GM04503 (cell line): ENCODE measurements at places on chromosomes 2 and 18.

- DNase-seq, result no peak
Measured at GRCh38 chr2:216084547-216084946, 2.8 kb downstream of the TMEM169 start.

DNA sequence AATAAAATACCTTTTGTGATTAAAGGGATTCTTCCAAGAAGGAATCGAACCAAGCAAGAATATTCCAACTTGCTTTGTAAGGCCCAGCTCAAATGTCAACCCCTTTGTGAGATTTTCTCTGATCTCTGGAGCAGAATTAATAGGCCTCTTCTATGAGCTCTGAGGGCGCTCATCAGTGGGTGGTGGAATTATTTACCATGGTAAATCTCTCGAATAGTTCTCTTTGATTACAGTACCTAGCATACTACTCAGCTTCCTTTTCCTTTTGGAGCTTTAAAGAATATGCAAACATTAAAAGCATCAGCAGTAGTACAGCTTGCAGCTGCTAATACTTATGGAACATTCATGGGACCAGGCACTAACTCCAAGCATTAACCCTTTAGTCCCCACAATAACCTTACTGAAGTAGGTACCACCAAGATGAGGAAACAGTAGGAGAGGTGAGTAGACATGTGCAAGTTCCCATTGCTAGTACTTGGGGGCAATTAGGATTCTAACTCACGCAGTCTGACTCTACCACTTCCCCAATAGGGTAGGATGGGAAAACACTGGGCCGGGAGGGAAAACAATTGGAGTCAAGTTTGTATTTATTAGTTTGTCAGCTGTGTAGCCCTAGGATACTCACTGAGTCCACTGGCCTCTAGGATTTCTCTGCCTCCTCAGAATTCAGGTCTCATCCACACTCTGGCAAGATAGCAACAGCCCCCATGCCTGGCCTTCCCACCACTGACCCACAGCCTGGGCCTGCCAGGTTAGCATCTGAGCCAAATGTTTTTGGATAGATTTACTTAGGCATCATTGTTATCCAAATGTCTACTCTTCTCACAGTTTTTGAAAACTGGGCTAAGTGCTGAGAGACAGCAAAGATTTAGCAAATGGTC, 21.7 kb downstream of the ADD2 start:
- no peak for DNase-seq

- DNase-seq, result peak; percentile 86
Measured at GRCh38 chr2:178241844-178242551, 47.7 kb downstream of the OSBPL6 start.

- DNase-seq, result no peak
Measured at GRCh38 chr2:52454962-52455361, 1312.6 kb upstream of the CHAC2 start.

DNA sequence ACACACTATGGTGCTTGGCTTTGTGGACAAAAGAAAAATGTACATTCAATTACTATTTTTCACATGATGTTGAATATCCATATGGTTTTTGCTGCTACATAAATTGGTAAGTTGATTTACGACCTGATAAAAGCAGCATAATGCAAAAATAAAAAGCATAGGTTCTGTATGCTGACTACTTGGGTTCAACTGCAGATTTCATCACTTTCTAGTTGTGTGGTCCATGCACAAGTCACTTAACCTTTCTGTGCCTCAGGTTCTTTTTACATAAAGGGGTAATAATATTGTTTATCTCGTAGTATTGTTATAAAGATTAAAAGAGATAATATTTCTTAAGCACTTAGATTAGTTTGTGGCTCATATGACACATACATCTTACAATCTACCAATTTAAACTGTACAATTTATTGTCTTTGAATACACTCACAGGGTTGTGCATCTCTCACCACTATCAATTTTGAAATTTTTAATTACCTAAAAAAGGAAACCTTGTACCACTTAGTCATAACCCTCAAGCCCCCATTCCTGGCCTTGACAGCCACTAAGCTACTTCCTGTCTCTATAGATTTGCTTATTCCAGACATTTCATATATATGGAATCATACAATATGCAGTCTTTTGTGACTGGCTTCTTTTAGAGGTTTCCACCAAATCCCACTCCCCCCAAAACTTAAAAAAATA, 1443.9 kb downstream of the SUCLG1 start:
- DNase-seq, result no peak

DNA sequence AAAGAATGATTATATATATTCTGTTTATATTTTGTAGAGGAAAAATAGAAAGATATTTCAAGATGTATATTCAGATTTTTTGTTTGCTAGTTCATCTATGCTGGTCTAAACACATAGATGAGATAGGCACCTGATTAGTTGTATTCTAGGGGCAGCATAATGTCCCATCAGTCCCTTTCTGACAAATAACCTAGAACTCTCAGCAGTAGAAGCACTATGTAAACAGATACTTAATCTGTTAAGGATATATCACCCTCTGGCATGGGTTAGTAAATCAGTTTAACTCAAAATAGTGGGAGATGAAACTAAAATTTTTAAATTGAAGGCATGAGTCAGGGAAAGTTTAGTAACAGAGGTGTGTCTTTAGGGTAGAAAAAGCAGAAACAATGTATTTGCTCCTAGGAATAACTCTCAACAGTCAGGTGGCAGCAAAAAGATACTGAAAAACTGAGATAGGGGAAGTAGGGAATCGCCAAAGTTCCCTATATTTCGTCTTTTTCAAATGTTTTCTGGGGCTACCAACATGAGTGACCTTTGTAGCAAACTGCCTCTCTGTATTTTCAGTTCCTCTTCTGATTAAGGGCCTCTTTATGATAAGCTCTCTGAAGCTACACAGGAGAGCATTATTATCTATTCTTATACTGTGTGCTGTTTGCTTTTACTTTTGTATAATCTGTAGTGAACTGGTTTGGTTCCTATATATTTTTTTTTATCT, 5.7 kb downstream of the PPP1R1C start:
- no peak for DNase-seq

DNA sequence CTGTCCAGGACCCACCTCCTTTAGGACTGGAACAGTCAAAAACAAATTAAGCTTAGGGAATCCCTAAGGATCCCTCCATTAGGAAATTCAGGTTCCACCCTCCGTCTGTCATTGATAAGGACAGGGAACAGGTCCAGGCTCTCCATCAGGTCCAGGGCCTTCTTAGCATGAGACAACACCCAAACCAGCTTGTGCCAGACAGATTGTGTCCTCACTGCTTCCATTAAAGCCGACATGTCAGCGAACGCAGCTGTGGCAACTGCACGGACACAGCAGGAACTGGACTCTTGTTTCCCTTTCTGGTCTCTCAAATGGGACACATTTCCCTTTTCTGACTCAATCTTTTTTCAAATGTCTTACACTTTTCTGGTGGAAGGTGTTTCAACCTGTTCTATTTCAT, 81.4 kb downstream of the BCL11A start:
- DNase-seq, result no peak

- DNase-seq, result no peak
Measured at GRCh38 chr2:109538546-109538945, 75.2 kb downstream of the SEPTIN10 start.

DNA sequence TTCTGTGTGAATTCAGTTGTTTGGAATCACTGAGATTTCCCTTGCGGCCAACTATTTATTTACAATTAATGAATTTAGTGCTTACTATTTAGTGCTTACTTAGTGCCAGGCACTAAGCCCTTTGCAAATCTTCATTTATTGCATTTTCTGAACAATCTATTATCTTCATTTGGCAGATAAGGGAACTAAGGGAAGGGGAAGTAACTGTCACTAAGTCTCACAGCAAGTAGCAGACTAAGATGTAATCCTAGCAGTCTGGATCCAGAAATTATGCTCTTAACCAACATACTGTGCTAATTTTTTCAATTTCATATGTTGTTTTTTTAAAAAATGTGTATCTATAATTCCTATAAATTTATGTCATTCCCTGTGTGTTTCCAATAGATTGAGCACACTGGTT, 214.4 kb upstream of the EPC2 start:
- no peak for DNase-seq
